ENCODE measurements at places on chromosomes 6 and 20.

DNA sequence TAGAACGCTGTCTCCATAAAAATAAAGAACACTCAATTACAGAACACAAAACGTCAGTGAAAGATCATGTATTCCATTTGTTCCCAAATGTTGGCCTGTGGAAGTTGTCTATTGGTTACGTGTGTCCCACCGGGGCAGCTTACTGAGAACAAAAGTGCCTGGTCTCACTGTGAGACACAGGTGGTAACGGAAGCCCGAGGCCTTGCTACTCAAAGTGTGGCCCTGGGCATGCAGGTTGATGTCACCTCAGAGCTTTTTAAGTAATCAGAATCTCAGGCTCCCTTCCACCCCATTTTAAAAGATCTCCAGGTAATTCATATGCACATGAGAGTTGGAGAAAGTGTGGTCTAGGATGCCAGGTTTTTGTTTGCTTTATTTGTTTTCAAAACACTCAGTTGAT is 422.5 kb upstream of the OPRM1 start:
- DNase-seq = no peak

DNA sequence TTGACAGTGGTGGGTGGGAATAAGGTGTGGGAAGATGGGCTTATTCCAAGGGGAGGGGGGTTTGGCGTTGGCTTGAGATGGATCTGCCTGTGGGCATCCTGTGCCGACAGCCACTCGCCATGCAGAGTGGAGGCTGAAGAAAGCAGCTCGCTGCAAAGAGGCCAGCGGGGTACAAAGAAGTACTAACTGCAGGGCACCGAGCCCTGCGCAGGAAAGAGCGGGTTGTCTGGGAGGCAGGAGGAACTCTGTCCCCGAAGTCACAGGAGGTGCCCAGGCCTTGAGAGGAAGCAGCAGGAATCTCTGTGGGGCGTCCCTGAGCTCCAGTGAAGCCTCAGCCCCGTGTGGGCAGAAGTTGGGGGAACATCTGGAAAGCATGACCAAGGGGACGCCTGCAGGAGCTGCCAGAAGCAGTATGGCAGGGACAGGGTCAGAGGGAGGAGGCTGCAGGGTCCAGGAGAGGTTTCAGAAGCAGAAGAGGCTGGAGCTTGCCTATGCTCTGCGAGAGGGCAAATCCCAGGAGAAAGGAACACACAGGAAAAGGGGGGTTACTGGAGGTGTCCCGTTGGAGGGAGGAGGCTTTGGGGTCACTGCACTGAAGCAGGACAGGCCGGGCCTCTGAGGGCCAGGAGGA is 77.2 kb downstream of the THBS2 start:
- DNase-seq = no peak

- DNase-seq = peak; percentile 75
Observed at GRCh38 chr20:49037962-49038387, 8.1 kb upstream of the CSE1L start.

- no peak for DNase-seq
Observed at GRCh38 chr6:113352029-113352801, 504.9 kb upstream of the MARCKS start.

DNA sequence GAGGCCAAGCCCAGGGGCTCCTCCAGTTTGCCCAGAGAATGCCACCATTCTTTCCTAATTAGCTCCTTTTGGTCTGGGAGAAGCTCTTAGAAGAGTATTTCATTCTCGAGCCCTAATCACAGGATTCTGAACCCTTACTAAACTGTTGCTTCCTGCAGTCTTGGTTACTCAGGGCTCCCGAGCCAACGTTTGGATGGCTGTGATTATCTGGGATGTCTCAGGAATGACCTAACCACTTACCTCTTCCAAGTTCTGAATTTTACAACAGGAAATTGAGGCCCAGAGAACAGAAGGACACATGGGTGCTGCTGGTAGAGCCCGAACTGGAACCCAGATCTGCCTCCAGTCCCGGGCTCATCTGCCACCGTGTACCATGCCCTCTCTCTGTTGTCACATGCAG is 22.2 kb upstream of the PNPLA1 start:
- DNase-seq = no peak

DNA sequence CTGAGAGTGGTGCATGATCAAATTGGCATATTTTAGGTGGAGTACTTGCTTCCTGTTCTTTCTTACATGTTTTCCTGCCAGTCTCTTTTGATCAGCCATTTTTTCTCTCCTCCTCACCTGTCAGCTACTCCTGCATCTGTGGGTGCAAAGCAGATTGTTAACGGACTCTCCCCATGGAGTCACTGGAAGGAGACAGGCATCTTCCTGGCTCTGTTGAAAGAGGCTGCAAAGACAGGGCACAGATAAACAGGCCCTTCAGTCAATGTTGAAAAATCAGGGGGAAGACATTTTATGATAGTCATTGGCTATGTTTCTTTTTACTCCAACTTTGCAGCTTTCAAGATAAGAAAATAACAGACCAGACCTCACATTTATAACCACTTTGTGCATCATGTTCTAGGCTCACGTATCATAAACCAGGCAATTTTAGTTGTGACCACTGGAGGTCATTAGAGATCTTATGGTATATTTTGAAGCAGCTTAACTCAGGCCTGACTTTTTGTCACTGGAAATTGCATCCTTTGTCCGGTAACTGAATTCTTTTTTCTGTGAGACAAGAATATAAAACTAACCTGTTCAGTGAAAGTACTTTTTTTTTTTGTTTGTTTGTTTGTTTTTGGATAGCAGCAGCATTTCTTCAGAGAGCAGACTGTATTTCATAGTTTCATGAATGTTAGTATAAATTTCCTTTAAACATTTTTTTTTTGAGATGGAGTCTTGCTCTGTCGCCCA is 20.1 kb downstream of the ECT2L start:
- peak; percentile 48 for DNase-seq

GRCh38 chr6:139600919-139601475 is 226.5 kb upstream of the CITED2 start:
- DNase-seq = no peak

GRCh38 chr6:41549673-41550072 is 3.5 kb downstream of the FOXP4 start:
- DNase-seq = no peak

DNA sequence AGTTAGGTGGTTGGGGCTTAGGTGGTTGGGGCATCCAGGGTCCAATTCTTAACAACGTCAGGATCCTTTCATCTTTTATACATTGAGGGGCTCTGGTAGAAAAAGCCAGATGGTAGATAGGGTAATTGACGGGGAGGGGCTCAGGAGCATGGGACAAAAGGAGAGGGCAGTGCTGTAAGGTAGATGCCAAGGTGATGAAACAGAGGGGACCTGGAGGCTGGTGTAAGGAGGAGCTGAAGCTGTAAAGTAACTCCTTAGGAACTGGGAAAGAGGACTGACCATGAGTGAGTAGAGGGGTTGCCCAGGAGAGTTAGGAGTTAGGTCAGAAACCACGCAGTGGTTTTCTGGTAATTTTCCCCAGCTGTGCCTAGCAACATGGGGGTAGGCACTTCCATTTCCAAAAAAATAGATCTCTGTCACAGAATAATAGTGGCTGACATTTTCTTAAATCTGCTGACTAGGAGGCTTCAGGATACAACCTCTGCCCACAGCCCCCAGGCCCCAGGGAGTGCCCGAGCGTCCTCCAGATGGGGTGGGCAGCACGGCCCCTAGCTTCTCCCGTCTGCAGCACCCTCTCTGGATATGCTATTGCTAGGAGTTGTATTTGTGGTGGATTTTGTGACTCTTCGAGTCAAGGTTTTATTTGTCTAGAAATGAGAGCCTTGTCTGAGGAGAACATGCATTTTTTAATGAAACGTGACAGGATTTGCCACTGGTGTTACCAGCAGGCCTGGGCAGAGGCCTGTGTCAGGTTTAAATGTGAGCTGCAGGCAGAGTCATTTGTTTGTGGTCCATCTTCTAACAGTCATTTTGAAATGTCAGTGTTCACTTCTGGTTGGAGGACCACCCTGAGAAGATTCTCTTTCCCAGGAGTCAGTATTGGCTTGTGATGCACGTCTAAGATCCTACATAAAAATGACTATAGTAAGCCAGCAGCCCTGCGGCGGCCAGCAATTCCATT is 44.6 kb downstream of the TULP4 start:
- DNase-seq = no peak

DNA sequence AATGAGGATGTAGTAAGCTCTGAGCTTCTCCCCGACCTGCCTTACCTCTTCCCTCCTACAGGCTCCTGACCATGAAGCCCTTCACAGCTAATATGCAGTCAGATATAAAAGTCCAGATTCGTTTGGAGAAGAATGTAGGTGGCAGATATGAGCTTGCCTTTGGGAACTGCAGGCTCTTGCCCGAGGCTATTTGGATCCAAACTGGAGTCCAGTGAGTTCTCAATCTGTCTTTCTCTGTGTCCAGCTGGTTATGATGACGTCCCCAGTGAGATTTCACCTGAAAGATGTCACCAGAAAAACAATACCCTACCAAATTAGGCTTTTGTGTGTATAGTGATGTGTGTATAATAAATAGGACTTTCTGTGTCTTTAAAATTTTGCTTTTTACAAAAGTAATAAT is 14.7 kb upstream of the BPIFA3 start:
- DNase-seq = no peak

All from Jurkat, Clone E6-1 (cell line).